Heart left ventricle (tissue), 16 donors: ENCODE measurements at places on chromosomes 12 and 14. TPM values are rescaled to one million over a fixed set of nuclear protein-coding genes. Genes with fewer than 3 reads are reported as not detected.

DNA sequence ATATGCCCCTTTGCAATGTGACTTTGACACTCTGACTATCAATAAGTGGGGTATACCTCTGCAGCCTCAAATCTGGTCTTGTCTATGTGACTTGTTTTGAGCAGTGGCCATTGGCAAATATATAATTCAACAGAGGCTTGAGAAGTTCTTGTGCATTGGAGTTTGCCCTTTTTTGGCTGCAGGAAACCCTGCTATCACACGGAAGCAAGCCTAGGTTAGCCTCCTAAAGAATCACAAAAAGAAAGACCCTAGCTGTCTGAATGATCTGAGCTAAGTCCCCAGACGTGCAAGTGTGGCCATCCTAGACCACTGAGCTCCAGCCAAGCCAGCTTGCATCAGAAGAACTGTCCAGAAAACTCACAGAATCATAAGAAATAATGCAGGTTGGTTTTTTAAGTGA, 31.8 kb upstream of the PARP11 start:
- H3K27ac ChIP-seq, result no peak overlapping the region
- H3K4me3 ChIP-seq, result no peak overlapping the region
- H3K36me3 ChIP-seq, result no peaks in the 10 kb centered on the region
- H3K27me3 ChIP-seq, result no peaks in the 10 kb centered on the region

RHEBL1 gene
- not detected for total RNA-seq

DNA sequence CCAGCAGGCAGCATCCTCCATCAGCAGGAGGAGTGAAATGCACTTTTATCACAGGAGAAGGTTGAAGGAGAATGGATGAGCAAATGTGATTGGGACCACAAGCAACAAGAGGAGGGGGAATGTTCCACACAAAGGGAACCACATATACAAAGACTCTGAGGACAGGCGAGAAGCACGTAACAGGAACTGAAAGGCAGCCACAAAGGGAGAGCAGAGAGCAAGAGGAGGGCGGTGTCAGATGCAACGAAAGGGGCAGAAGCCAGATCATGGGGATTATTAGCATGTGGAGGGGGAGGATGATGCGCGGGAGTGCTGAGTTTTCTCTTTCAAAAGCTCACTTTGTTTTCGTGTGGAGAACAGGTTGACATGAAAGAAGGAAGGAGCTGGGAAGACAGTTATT, 241.1 kb downstream of the SPTSSA start:
- no peaks in the 10 kb centered on the region for H3K36me3 ChIP-seq
- no peak overlapping the region for H3K27ac ChIP-seq
- H3K4me3 ChIP-seq, result no peak overlapping the region

DNA sequence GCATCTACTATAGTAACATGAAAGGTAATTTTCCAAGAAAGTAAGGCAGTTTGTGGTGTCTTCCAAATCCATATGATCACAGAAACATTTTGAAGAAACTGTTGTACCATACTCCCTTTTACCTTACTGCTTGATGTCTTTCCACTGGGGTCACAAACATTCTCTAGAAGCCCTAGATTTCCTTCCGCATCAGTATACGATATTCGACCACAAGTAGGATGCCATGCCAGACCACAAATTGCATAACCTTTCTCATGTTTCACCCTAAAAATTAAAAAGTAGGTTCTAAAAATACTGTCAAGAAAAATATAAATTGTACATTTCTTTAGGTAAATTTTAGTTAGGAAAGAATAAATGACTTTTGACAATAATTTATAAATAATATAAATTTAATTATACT, 26.5 kb downstream of the WDHD1 start:
- no peaks in the 10 kb centered on the region for H3K27me3 ChIP-seq
- no peak overlapping the region for H3K4me3 ChIP-seq
- no peaks in the 10 kb centered on the region for H3K4me1 ChIP-seq
- DNase-seq, result no peak
- H3K27ac ChIP-seq, result no peak overlapping the region

SERPINA3 gene
- 23.0 TPM for total RNA-seq

MYO1A gene
- not detected for total RNA-seq

ANAPC5 gene
- 66.9 TPM for total RNA-seq

DNA sequence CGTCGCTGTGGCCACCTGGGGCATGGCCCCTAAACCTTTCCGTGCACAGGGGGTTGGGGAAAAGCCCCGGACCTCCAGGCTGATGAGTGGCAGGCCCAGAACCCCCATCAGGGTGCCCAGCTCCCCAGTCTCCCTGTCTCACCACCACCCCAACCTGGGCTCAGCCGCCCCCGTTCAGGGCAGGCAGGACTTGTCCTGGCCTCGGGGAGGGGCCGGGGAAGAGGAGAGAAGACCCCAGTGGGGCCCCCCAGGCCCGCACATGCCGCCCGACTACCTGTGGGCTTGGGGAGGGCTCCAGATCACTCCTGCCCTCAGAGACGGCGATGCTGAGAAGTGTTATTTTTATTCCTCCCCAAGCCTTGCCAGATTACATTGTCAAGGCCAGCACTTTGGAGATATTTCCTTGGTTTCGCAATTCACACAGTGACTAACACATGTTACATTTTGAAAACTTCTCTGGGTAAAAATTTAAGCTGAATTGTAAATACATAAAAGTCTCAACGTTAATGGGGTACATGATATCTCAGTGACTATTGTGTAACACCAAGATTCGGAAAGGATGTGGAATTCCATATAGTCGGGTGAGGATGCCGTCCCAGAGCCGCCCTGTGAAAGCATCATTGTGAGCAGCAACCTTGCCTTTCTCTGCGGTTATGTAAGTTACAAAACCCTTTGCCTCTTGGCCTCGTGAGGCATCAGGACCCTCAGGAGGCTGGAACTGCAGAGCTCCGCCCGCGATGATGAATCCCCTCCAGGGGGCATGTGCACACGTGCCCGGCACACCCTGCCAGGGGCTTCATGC, 85.6 kb upstream of the DIO3 start:
- H3K4me1 ChIP-seq, result no peaks in the 10 kb centered on the region
- no peak for DNase-seq
- H3K36me3 ChIP-seq, result no peaks in the 10 kb centered on the region
- peaks cover 24% of the 10 kb centered on the region for H3K27me3 ChIP-seq
- no peak overlapping the region for H3K4me3 ChIP-seq

STYK1 gene
- not detected for total RNA-seq

DNA sequence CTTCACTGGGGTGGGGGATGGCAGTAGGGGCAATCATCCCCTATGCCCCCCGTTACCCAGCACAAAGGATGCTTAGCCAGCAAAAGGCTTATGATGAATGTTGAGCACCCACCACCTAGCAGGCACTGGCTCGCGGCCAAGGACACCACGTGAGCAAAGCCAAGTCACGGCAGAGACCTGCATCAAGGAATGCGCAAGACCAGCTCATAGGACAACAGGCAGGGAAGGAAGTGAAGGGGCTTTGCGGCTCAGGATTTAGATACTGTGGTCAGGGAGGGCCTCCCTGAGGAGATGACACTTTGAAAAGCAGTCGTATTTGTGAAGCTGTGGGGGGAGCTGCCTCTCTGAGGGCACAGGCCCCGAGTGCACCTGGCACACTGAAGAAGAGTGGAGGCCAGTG, 32.8 kb downstream of the SH2B3 start:
- no peak for DNase-seq
- H3K4me3 ChIP-seq, result no peak overlapping the region
- peak overlapping the region; percentile 42 for H3K27ac ChIP-seq
- H3K36me3 ChIP-seq, result no peaks in the 10 kb centered on the region
- peaks cover 100% of the 10 kb centered on the region for H3K4me1 ChIP-seq

DNA sequence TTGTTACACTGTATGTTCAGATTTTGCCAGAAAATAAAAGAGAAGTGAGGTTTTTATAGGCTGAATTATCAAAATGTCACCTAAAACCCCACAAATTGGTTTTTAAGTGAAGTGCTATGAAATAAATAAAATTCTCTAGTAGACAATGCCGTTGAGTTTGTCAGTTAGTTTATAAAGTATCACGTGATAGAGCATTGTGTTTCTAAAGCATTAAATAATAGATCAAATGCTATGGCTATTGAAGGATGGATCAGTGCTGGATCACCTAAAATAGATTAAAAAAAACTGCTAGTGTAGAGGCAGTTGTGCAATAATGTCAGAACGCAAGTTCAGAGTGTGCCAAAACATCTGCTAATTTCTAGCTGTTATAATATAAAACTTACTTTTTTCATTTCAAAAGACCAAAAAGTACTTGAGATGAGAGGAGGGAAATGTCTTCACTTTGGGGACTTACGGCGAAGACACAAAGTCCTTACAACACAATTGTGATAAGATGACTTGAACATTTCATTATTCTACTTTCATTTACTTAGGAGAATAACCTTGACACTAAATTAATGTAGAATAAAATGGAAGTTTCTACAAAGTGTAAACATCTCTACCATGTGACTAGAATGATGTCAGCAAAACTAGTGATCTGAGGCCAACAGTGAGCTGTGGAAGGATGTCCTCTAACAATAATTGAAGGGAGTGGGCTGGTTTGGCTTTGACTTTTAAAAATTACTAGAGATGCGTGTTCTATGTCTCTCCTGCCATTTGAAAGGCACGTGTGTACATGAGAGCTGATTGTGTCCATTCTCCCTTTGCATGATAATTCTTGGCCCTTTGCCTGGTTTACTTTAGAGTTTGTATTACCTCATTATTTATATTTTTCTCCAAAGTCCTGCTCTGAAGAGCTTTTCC, 154.4 kb upstream of the PDE3A start:
- H3K27ac ChIP-seq, result no peak overlapping the region
- H3K4me3 ChIP-seq, result peak overlapping the region; percentile 33
- DNase-seq, result no peak
- H3K36me3 ChIP-seq, result no peaks in the 10 kb centered on the region
- H3K4me1 ChIP-seq, result peaks cover 25% of the 10 kb centered on the region

GRCh38 chr12:27161458-27162228, 79.3 kb upstream of the C12orf71 start:
- H3K36me3 ChIP-seq, result no peaks in the 10 kb centered on the region
- no peaks in the 10 kb centered on the region for H3K27me3 ChIP-seq
- H3K4me1 ChIP-seq, result no peaks in the 10 kb centered on the region
- H3K27ac ChIP-seq, result no peak overlapping the region

- peaks cover 5% of the 10 kb centered on the region for H3K36me3 ChIP-seq
- H3K4me1 ChIP-seq, result no peaks in the 10 kb centered on the region
- H3K27me3 ChIP-seq, result no peaks in the 10 kb centered on the region
- no peak overlapping the region for H3K27ac ChIP-seq
These were observed 179.2 kb downstream of the PELI2 start for GRCh38 chr14:56297449-56297848.

PLCZ1 gene
- total RNA-seq, result not detected

KICS2 gene
- 5.1 TPM for total RNA-seq

ANKRD33 gene
- not detected for total RNA-seq

- H3K4me1 ChIP-seq, result peaks cover 42% of the 10 kb centered on the region
- peak overlapping the region; percentile 85 for H3K27ac ChIP-seq
- H3K4me3 ChIP-seq, result peak overlapping the region; percentile 77
- no peaks in the 10 kb centered on the region for H3K27me3 ChIP-seq
These were observed 1.5 kb downstream of the KDM2B start for GRCh38 chr12:121579190-121579791.

KRT6C gene
- not detected for total RNA-seq
